ENCODE measurements at places on chromosomes 16 and 17.

- no peak for DNase-seq
Observed at GRCh38 chr17:55693254-55694216, 29.1 kb downstream of the TMEM100 start.

DNA sequence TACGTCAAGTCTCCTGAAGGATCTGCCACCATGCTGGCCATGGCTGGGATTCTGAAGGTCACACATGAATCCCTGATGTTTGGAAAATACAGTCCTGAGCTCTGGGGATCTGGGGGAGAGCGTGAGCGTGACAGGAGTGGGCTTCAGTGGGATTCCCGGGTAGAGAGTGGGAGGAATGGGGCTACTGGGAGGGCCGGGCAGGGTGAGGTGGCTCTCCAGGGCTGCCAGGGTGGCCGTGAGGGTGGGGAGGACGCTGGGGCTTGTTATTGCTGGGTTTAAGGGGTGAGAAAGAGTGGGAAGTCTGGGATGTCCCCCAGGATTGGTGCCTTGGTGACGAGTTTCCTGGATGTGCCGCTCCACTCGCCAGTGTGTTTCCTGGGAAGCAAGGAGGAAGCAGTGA, 31.3 kb downstream of the FOXL1 start:
- no peak for DNase-seq

GRCh38 chr17:10463402-10463801, 6.0 kb downstream of the MYH4 start:
- DNase-seq: no peak

- DNase-seq: no peak
Observed at GRCh38 chr16:870856-871561, 70.5 kb upstream of the GNG13 start.

GRCh38 chr17:17513626-17514025, 17.4 kb upstream of the RASD1 start:
- DNase-seq: no peak

DNA sequence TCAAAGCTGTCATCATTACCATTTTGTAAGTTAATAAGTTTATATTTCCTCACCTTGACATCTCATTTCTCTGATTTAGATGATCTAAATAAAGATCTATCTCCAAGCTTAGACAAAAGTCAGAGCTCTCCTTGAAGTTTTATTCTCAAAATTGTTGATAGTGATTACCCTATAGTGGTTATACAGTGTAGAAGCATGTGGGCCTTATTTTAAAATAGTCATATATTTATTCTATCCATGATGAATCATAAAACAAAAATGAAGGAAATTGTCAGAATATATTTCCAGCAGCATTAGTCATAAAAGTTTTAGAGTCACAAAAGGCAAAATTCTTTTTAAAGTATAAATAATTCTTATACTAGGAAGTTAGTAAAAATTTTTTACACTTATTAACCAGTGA, 49.0 kb downstream of the RHOT1 start:
- DNase-seq: no peak

DNA sequence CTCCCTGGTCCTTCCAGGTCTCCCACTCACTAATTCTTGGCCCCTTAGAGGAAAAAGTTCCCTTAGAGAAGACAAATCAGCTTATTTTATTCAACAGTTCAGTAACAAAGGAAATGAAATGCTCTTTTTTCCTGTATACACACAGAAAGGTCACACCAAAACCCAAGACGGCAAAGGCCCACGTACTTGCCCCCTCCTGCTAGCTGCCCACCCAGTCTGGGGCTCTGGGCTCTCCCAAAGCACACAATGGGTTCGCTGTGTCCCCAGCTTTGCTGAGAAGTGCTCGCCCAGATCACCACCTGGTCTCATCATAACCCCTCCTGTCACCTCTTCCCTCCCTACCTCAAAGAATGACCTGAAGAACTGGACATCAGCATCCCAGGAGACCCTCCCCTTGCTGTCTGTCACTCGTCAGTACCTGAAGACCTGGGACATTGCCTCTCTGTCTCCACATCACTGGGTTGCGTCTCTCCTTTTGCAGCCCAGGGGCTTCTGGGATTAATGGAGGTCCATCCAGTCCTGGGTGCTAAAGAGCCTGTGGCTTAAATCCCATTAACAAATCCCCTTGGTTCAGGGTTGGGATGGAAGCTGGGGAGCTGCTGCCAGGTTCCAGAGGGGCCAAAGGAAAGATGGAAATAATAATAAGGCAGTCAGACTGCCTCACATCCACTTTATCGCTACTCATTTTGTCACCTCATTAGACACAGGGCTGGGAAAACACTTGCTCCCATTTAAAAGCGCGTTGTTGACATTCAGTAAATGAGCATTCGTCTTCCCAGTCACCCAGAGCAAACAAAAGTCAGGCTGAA, 3.3 kb downstream of the SLC6A4 start:
- DNase-seq: no peak

- DNase-seq: no peak
Observed at GRCh38 chr17:43418441-43419374, 19.9 kb downstream of the ARL4D start.

DNA sequence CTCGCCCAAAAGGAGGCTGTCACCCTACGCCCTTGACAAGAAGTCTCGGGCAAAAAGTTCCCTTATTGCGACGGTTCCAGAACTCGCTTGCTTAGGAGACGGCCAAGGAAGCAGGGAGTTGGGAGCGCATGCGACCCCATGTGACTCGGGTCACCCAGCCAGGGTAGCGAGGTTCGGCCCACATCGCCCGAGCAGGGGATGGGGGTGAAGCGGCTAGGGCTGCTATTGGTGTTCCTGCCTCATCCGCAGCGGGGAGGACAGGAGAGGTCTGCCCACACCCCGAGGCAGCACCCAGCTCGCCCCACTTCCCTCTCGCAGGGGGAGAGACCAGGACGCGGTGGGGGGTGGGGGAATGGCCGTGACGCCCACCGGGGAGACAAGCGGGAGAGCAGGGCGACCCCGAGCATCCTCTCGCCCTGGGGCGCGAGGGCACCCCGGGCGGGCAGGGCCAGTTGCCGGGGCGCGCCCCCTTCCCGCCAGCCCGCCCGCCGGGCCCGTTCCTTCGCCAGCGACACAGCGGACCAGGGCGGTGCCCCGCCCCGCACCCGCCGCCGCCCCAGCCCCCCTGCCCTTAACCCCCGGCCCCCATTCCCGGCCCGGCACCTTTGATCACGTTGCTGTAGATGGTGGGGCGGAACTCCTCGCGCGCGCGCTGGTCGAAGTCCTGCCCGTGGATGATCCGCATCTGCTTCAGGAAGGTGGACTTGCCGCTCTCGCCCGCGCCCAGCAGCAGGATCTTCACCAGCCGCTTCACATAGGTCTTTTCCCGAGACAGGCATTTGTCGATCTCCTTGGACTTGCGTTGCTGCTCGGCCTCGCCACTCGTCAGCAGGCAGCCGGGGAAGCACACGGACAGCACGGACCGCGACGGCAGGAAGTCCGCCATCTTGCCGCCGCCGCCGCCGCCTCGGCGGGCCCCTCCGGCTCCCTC, 567 bp downstream of the GNA13 start:
- DNase-seq: no peak

DNA sequence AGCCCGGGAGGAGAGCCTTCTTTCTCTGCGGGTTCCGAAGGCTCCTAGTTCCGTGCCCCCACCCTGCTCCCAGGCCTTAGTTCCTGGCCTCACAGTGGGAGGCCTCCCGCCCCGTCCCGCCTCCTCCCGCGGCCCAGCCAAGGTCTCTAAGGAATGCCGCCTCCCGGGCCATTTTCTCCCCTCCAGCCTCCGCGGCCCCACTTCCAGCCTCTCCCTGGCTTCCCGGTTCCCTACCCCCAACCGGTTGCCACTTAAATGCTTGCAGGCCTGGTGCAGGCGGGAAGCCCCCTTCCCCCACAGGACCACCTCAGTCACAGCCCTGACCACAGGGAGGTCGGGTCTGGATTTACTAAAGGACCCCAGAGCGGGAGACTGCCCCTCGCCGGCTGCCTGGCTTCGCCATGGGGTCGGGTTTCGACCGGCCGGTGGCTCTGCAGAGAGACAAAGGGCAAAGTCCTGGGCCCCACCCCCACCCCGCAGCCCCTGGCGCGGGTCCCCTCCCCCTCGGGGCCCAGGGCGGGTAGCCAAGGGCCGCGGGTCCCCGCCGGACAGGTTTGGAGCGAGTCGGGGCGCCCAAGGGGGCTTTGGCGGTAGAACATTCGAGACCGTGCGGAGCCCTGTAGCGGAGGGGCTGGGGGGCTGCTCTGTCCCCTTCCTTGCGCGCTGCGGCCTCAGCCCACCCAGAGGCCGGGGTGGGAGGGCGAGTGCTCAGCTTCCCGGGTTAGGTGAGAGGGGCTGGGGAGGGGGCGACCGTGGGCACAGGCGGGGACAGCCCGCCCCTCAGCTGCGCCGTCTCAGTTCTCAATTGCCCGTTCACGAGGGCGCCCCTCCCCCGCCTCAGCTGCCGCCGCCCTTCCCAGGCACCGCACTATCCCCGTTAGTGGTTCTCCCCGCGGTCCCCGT, 16.4 kb downstream of the IGF2BP1 start:
- no peak for DNase-seq

GRCh38 chr16:4179020-4179419, 62.8 kb upstream of the ADCY9 start:
- DNase-seq: no peak

DNA sequence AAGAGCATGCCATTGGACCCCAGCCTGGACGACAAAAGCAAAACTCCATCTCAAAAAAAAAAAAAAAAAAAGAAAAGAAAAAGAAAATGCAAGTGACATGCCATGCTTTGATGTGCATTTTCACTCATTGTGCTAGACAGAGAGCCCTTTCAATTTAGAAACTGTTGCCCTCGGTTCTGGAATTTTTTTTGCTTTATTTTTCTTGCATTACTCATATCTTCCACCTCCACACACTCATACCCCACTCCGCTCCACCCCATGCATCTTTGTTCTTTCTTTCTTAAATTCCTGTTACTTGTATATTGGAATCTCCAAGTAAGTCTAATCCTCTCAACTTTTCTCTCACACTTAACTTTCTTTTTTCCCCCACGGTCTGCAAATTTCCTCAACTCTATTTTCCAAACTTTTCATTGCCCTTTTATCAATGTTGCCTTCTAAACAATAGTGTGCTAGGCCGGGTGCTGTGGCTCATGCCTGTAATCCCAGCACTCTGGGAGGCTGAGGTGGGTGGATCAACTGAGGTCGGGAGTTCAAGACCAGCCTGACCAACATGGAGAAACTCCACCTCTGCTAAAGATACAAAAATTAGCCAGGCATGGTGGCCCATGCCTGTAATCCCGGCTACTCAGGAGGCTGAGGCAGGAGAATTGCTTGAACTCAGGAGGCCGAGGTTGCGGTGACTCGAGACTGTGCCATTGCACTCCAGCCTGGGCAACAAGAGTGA, 16.8 kb upstream of the SUZ12 start:
- DNase-seq: no peak

GRCh38 chr16:10676284-10676683, 18.4 kb downstream of the TEKT5 start:
- no peak for DNase-seq

DNA sequence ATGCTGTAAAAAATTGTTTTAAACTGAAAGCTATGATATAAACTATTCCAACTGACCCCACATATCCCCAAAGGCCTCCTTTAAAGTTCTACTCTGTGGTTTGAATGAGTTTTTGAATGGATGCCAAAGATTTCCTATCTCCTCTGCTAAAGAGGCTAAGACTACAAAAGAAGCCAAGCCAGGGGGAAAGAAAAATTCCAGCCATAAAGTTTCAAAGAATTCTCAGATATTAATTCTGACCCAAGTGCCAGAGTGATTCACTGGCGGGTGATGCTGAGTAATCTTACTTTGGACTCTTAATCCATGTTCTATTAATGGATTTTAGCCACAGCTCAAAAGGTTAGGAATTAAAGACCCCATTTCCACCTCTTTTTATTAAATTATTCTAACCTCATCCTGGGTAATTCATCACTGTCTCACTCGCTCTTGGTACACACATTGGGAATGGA, 60.7 kb downstream of the HS3ST3A1 start:
- DNase-seq: no peak

- DNase-seq: no peak
Observed at GRCh38 chr17:11565591-11565990, 32.7 kb upstream of the DNAH9 start.

GRCh38 chr16:85728879-85729278, 22.0 kb downstream of the C16orf74 start:
- no peak for DNase-seq

DNA sequence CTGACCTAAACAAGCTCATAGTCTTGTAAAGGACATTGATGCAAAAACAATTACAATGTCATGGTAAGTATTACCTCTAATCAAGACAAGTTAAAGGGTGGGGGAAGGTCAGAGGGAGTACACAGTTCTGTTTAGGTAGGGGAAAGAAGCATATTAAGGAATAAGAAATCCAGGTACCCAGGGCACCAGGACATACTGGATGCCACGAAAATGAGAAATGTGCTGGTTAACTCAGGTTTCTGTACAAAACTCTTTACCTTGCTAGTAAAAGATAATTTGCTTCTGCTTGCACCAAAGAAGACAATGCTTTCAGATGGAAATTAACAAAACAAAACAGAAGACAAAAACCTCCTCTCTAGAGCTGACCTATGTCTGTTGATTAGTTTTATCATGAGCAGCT, 70.7 kb upstream of the MED13 start:
- DNase-seq: no peak

DNA sequence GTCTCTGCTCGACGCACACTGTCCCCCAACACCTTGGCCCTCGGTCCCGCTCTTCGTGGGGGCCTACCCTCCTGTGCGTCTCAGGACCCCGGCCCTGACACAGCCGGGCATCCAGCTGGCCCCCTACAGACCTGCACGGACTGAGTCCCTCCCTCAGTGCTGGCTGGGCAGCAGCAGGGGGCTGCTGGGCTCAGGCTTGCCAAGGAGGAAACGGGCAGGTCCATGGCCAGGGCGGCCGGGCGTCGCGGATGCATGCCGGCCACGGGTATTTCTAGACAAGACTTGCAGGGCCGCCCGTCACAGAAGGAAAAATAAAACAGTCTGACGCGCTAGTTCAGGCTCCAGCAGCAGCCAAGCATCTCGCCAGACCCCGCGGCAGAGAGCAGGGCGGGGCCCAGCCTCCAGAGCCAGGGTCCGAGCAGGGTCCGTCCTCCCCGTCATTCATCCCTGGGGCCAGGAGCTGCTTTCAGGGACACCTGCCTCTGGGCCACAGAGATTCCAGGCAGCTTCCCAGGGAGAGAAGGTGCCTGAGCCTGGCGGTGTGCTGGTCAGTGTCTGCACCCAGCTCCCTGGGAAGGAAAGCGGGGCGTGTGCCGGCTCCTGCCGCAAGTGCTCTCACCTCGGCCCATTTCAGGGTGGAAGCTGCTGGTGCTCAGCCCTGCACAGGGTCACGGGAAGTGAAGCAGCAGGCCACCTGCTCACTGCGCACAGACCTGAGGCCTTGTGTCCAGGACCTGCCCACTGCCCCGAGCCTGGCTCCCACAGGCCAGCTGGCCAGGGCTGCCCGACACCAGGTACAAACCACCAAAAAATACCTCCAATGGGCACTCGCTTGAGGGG, 7.2 kb upstream of the PVALEF start:
- DNase-seq: no peak

DNA sequence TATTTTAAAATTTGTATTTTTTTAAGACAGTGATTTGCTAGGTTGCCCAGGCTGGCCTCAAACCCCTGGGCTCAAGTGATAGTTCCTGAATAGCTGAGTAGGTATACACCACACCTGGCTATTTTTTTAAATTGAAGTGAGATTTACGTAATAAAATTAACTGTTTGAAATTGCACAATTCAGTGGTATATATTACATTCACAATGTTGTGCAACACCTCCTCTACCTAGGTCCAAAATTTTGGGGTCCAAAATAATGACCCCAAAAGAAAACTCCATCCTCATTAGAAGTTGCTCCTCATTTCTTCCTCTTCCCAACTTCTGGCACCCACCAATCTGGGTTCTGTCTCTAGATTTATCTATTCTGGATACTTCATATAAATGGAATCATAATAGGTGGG, 3.0 kb upstream of the SMARCD2 start:
- no peak for DNase-seq

Measured in GM12892 (cell line).